ENCODE measurements at places on chromosomes 16 and 17. TPM values are rescaled to one million over a fixed set of nuclear protein-coding genes. Genes with fewer than 3 reads are reported as not detected.

The CALB2 gene
- 0.49 TPM for polyA plus RNA-seq

The SRCIN1 gene
- 30.3 TPM for polyA plus RNA-seq

The CCL3 gene
- 0.76 TPM for polyA plus RNA-seq

The KRT10 gene
- 29.2 TPM for polyA plus RNA-seq

The PYY gene
- polyA plus RNA-seq, result 0.66 TPM

The GALR2 gene
- not detected for polyA plus RNA-seq

The ANKRD40CL gene
- polyA plus RNA-seq, result not detected

The NAA60 gene
- 39.3 TPM for polyA plus RNA-seq

The SLC4A1 gene
- polyA plus RNA-seq, result not detected

The DUSP3 gene
- polyA plus RNA-seq, result 38.4 TPM

The NEUROD2 gene
- not detected for polyA plus RNA-seq

The AXIN2 gene
- 3.1 TPM for polyA plus RNA-seq

The GAS2L2 gene
- polyA plus RNA-seq, result 0.33 TPM

The TMEM114 gene
- polyA plus RNA-seq, result not detected

The NPIPB9 gene
- 1.1 TPM for polyA plus RNA-seq

The CLDN6 gene
- polyA plus RNA-seq, result 3.2 TPM

All from pancreas (tissue), 10 donors.